ENCODE measurements at places on chromosomes 2 and 18.
A peak's percentile ranks its signal among the peaks of the same experiment; 100 is the strongest.

- DNase-seq: no peak
Measured at GRCh38 chr2:173606619-173607248, 252.1 kb downstream of the CDCA7 start.

DNA sequence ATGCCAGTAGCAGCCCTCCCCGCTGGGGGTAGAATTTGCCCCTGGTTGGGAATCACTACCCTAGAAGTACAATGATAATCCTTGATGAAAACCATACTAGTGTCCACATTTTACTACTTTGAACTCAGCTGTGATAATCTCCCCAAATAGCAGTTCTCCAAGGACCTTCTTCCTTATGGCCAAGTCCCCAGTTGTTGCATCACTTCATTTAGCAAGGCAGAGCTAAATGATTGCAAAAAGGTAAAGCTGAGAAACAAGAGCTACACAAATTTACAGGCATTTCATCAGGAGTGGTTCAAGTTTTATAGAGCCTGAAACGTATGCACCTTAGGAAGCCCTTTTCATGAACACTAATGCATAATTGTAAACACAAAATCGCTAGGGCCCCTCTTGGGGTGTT lies 44.9 kb upstream of the REL start:
- no peak for DNase-seq

- DNase-seq: peak; percentile 93
Measured at GRCh38 chr2:44974064-44974715, 32.7 kb downstream of the SIX3 start.

- DNase-seq: peak; percentile 18
Measured at GRCh38 chr2:83967854-83968253, 491.2 kb downstream of the SUCLG1 start.

DNA sequence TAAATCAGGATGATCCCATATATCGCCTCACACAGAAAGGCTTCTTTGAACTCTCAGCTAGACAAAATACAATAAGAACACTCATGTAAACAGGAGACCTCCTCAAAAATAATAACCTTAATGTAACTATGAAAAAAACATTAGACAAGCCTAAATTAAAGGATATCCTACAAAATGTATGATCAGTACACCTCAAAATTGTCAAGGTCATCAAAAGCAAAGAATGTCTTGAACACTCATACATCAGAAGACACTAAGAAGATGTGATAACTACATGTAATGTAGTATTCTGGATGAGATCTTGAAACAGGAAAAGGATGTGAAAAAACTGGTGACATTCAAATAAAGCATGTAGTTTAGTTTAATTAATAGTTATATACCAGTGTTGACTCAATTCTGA lies 616.8 kb upstream of the ZEB2 start:
- no peak for DNase-seq

DNA sequence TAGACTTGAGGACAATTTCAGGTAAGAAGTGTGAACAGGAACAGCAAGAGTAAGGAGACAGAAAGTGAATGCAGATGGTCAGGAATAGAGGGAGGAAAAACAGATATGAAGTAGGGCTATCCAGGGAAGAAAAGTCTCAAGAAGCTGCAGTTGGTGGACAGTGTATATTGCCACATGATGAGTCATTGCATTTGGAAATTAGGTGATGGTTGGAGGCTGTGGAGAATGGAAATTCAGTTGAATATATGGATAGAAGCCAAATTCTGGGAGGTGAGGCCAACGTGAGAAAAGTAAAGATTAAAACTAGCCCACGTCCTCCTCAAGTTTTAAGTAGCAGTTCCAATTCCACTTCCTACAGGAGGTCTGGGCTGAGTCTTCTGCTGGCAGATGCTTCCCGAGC lies 158.4 kb downstream of the UBE2E3 start:
- no peak for DNase-seq

GRCh38 chr18:13173578-13174145 lies 44.9 kb upstream of the LDLRAD4 start:
- no peak for DNase-seq

DNA sequence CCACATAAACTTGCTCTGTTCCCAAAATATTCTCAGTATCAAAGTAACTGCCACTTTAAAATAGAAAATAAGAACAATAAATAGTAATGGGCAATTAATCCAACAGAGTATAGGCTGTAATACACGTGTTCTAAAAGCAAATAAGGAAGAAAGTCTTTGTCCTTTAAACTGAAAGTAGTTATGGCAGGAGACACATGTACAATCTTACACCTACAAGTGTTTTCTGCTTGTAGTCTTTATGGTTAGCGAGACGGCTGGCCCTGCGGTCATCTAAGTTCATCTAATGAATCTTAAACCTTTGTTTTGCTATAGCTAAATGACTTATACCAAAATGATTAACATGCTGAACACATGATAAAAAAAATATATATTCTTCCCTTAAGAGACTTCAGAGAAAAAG lies 32.4 kb downstream of the CYB5A start:
- DNase-seq: no peak

- DNase-seq: no peak
Measured at GRCh38 chr2:127143841-127144782, 37.2 kb upstream of the BIN1 start.

- no peak for DNase-seq
Measured at GRCh38 chr2:22992441-22992840, 392.5 kb upstream of the KLHL29 start.

DNA sequence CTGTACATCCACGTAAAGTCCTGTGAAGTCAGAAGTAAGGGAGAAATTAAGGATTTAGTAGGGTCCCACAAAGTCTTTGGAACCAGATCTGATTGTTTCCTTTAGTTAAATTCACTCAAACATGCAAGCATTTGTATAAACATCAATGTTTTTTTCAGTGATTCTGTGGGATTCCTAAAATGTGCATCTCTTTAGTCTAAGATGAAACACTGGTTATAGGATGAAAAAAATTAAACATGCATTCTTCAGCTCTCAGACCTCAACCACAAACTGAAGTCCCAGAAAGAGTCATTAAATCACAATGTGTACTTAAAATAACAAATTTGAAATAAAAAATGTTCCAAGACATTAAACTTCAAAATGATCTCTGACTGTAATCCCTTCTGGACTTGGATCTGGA lies 76.5 kb upstream of the APCDD1 start:
- DNase-seq: no peak

- no peak for DNase-seq
Measured at GRCh38 chr2:33839791-33840190, 240.7 kb upstream of the FAM98A start.

- DNase-seq: no peak
Measured at GRCh38 chr2:148046802-148047201, 25.9 kb downstream of the MBD5 start.

DNA sequence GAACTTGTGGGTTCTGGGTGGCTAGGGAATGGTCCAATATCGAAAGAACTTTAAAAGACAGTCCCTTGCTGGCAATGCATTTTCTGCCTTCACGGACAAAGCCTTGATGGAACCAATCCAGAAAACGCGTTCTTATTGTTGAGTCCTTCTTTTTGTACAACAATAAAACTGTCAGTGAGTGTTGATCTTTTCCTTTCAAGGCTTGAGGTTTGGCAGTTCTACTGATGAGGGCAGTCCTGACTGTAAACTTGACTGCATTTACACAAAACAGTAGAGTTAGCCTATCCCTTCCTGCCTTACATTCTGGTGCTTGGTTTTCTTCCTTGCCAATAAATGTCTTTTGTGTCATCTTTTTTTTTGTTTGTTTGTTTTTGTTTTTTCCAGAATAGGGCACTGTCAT lies 2.5 kb upstream of the UGT1A7 start:
- no peak for DNase-seq

- no peak for DNase-seq
Measured at GRCh38 chr2:164850235-164850634, 8.6 kb upstream of the COBLL1 start.

- DNase-seq: no peak
Measured at GRCh38 chr18:36295880-36296301, 1.6 kb upstream of the FHOD3 start.

DNA sequence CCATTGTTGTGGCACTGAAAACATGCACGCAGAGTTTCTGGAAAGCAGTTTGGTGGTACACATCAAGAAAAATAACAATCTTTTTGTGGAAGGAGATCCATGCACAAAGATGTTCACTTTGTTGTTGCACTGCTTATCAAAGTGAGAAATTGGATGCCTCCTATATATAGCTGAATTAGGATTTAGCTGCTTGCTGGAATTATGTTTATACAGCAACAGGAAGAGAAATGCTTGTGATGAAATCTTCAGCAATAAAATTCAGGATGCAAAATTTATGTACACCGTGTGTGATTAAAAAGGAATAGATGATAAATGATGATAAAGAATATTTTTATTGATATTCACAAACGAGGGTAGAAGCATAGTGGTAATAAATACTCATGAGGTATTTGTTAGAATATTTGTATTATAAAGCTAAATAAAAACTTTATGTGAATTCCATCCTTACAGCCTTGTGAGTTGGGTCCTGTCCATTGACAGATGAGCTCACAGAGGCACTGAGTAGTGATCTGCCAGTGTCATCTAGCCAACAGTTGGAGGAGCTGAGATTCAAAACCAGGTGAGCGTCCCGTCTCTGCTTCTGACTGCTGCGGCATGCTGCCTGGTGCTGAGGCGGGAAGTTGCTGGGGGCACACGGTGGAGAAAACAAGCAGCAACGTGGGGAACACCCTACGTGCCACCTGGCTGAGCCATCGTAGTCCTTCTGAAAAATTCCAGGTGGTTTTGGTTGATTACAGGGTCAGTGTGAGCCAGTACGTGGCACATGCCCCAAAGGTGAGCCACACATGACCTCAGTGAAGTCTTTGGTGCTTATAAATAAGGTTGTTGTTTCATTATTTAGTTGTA lies 80.2 kb downstream of the ASAP2 start:
- no peak for DNase-seq

GRCh38 chr2:64685430-64685829 lies 31.7 kb upstream of the SERTAD2 start:
- DNase-seq: no peak

GRCh38 chr18:11251891-11252270 lies 102.5 kb upstream of the PIEZO2 start:
- no peak for DNase-seq

GRCh38 chr18:49081511-49082155 lies 130.9 kb upstream of the SMAD7 start:
- no peak for DNase-seq

DNA sequence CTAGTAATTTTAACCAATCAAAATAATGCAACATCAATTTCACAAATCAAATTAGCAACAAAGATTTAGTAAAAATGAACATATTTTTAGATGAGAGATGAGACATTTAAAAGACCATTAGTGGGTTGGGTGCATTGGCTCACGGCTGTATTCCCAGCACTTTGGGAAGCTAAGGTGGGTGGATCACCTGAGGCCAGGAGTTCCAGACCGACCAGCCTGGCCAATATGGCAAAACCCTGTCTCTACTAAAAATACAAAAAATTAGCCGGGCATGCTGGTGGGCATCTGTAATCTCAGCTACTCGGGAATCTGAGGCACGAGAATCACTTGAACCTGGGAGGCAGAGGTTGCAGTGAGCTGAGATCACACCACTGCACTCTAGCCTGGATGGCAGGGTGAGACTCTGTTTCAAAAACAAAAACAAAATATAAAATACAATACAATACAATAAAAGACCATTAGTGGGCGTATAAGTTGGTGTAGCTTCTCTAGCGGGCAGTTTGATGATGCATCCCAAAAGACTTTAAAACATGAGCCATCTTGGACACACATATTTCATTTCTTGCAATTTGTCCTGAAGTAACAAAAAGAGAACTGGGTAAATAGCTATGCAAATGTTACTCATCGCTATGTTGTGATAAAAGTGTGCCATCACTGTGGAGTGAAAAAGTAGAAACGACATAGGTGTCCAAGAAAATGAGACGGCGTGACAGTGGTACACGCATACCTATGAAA lies 101.8 kb downstream of the COL6A3 start:
- DNase-seq: no peak

GRCh38 chr2:178529194-178529593 lies 48.9 kb downstream of the PLEKHA3 start:
- no peak for DNase-seq

DNA sequence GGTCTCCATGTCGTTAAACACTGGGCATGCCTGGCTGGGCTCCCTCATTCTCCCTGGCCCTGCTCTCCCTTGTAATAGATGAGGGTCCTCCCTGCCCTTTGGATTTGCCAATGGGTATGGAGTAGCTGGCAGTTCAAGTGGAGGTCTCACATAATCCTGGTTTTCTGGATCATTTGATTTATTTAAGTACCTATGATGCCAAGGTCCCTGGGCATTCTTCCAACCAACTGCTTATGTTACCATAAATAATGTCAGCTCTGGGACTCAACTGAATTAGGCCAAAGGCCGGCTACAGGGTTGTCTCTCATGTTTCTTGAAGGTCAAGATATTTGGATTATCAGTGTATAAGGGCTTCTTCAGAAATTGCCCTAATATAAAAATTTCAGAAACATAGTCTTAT lies 104.9 kb upstream of the LYPD6 start:
- no peak for DNase-seq

DNA sequence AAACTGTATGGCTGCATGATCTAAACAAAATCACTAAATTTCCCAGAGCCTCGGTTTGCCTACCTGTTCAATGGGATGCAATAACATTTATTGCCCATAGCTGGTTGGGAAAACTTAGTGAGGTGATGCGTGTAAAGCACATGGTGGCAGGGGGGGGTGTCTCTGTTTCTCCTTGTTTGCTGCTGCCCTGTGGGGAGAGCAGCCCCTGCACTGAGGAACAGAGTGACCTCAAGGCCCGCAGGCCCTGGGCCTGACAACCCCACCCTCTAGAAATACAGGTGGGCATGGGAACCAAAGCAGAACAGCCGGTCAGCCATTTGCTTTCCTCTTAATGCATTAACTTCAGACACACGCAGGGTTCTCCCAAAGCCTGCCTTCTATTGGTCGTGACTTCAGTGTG lies 55.1 kb upstream of the SLC66A3 start:
- no peak for DNase-seq

GRCh38 chr2:129178356-129178755 lies 801.1 kb upstream of the RAB6C start:
- no peak for DNase-seq

DNA sequence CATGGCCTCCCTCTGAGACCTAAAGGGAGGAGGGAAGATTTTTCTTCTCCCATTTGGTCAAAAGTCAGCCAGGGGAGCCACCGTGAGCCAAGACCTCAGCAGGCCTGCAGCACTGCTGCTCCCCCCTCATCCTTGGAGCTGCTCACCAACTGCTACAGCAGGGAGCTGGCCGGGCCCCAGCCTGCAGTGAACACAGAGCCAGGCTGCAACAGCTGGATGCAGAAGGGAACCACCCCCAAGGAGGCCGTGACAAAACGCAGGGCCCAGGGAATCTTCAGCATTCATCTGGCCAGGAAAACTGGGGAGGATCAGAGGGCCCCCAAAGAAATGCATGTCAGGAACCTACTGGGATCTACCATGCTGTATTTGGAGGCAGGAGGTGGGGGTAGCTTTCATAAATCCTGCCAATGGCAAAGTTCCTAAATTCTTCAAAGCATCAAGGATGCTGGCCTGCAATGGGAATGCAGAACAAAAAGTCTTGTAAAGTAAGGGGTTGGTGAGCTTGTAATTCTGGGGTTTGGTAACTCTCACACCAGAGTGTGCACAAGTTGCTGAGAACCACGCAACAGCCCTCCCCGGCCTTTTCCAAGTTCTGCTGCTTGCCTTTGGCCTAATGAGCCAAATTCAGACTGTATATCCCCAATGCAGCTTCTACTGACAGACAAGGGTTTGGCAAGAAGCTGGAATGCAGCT lies 61.0 kb downstream of the CACNB4 start:
- DNase-seq: no peak

- DNase-seq: no peak
Measured at GRCh38 chr2:177796654-177797415, 275.7 kb downstream of the PDE11A start.

- no peak for DNase-seq
Measured at GRCh38 chr2:156181208-156181607, 151.3 kb downstream of the NR4A2 start.

All from neural progenitor cell (in vitro differentiated cells).